ENCODE measurements at places on chromosomes 2 and 18.
A peak's percentile ranks its signal among the peaks of the same experiment; 100 is the strongest.

GRCh38 chr2:100580367-100581276 is 17.8 kb downstream of the PDCL3 start:
- no peaks in the 10 kb centered on the region for H3K36me3 ChIP-seq
- no peak overlapping the region for H3K4me3 ChIP-seq
- peak overlapping the region; percentile 51 for H3K27ac ChIP-seq
- H3K27me3 ChIP-seq, result no peaks in the 10 kb centered on the region
- H3K4me1 ChIP-seq, result no peaks in the 10 kb centered on the region
- DNase-seq, result no peak

DNA sequence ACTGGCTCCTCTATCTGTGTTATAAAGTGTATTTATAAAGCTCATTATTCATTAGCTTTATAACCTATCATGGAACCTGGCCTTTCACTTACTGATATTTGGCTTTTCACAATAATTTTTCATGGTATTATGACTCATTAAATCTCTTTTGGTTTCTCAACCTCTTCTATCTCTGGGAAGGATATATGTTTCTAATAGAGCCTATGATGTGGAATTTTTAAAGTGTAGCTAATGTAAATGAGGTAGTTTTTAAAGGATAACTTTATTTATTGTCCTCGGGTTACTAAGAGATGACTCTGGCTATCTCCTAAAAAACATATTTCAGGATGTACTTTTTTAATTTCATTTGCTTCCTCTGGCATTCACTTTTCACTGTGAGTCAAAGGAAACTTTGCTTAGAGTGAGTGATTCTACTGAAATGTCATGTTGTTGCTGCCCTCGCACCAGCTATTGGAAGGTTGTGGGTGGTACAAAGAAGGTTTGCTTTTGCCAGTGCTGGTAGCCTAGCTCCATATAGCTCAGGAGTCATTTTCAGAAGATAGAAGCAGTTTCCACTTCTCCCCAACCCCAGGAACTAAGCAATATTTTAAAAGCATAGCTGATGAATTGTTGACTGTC is 85.2 kb upstream of the RPE start:
- no peak for DNase-seq
- H3K4me1 ChIP-seq, result no peaks in the 10 kb centered on the region
- H3K27ac ChIP-seq, result no peak overlapping the region

- H3K27me3 ChIP-seq, result no peaks in the 10 kb centered on the region
- no peaks in the 10 kb centered on the region for H3K36me3 ChIP-seq
- no peak for DNase-seq
- no peak overlapping the region for H3K4me3 ChIP-seq
- H3K27ac ChIP-seq, result no peak overlapping the region
Observed at GRCh38 chr2:60808330-60808801, 52.3 kb downstream of the PAPOLG start.

DNA sequence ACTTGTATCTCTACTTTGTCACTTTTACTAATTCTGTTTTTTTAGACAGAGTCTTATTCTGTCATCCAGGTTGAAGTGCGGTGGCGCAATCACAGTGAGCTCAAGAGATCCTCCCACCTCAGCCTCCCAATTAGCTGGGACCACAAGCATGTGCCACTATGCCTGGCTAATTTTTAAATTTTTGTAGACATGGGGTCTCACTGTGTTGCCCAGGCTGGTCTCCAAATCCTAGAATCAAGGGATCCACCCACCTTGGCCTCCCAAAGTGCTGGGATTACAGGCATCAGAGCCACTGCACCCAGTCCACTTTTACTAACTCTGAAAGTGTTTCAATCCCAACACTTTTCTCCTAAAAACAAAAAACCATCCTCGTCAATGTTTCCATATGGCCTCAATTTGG is 94.9 kb downstream of the MALT1 start:
- H3K36me3 ChIP-seq, result no peaks in the 10 kb centered on the region
- H3K27me3 ChIP-seq, result no peaks in the 10 kb centered on the region
- H3K27ac ChIP-seq, result no peak overlapping the region
- DNase-seq, result no peak
- no peak overlapping the region for H3K4me3 ChIP-seq

Measured in tibial nerve (tissue), 4 donors.